Aortic smooth muscle cell (primary cell): ENCODE measurements at places on chromosomes 2 and 18. TPM values are rescaled to one million over a fixed set of nuclear protein-coding genes. Genes with fewer than 3 reads are reported as not detected.

Gene NOSTRIN
- total RNA-seq = under 0.01 TPM in 1 of 2 replicates, not detected in the other

Gene GAREM1
- 1.8 and 2.5 TPM in 2 replicates for total RNA-seq

Gene DNAJC5G
- total RNA-seq = not detected in 2 replicates

Gene TMEM200C
- total RNA-seq = 0.06 TPM in 1 of 2 replicates, not detected in the other

Gene MYO5B
- 0.06 and 0.13 TPM in 2 replicates for total RNA-seq

Gene C2orf72
- total RNA-seq = 0.25 and 0.26 TPM in 2 replicates

Gene ALPG
- not detected in 2 replicates for total RNA-seq

Gene CDH20
- not detected in 2 replicates for total RNA-seq

Gene PAIP2B
- total RNA-seq = 0.12 and 0.26 TPM in 2 replicates

Gene SPATA3
- total RNA-seq = not detected in 2 replicates

Gene MC2R
- not detected in 2 replicates for total RNA-seq

Gene TWIST2
- 17.8 and 28.1 TPM in 2 replicates for total RNA-seq

Gene SLC66A3
- total RNA-seq = 42.0 and 42.8 TPM in 2 replicates

Gene B3GNT2
- total RNA-seq = 18.0 and 21.4 TPM in 2 replicates

Gene IL18R1
- 0.75 and 1.5 TPM in 2 replicates for total RNA-seq

Gene PRKAG3
- total RNA-seq = 0.40 and 1.9 TPM in 2 replicates

Gene ZAP70
- not detected in 2 replicates for total RNA-seq

Gene EVA1A
- 28.4 and 29.3 TPM in 2 replicates for total RNA-seq

Gene UGT1A8
- not detected in 2 replicates for total RNA-seq

Gene BUB1
- 19.3 and 28.0 TPM in 2 replicates for total RNA-seq

Gene IRS1
- total RNA-seq = 6.2 and 9.4 TPM in 2 replicates

Gene GPR45
- not detected in 2 replicates for total RNA-seq

Gene MEMO1
- 30.3 and 35.4 TPM in 2 replicates for total RNA-seq

Gene IFT172
- total RNA-seq = 34.1 and 42.7 TPM in 2 replicates

Gene SIX2
- total RNA-seq = 0.75 and 9.8 TPM in 2 replicates

Gene SP3
- 85.9 and 93.1 TPM in 2 replicates for total RNA-seq

Gene CYP27C1
- total RNA-seq = not detected in 2 replicates

Gene CHST9
- not detected in 2 replicates for total RNA-seq

Gene INPP5D
- total RNA-seq = 0.53 and 0.56 TPM in 2 replicates

Gene D2HGDH
- total RNA-seq = 11.1 and 11.3 TPM in 2 replicates

Gene RTKN
- 14.3 and 15.8 TPM in 2 replicates for total RNA-seq
